ENCODE measurements at places on chromosomes 6 and 20.

- no peak for DNase-seq
These were observed 19.5 kb downstream of the TMEM151B start for GRCh38 chr6:44289726-44290260.

GRCh38 chr6:18177286-18177965, 22.2 kb downstream of the KDM1B start:
- DNase-seq, result no peak

GRCh38 chr20:63554361-63555278, 661 bp downstream of the FNDC11 start:
- no peak for DNase-seq

DNA sequence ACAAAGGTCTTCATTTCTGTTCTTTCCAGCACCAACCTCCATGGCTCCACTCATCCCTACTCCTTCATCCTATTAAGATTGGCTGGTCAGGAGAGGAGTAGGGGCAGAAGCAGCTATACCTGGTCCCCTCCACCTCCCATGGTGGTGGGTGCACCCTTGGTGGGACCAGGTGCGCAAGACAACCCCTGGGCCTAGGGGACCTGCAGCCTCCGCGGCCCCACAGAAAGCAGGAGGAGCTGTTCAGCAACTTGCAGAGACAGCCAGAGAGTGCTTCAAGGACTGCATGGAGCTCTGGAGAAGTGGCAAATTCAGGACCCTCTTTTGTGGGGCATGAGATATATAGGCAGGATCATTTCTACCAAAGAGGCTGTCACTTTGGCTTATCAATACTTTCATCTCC, 9.8 kb downstream of the ULBP2 start:
- peak; percentile 38 for DNase-seq

- DNase-seq, result no peak
These were observed 12.3 kb downstream of the MAP3K7 start for GRCh38 chr6:90574610-90575009.

- no peak for DNase-seq
These were observed 15.4 kb upstream of the PREX1 start for GRCh38 chr20:48843057-48843806.

- DNase-seq, result no peak
These were observed 888 bp downstream of the DYNLRB1 start for GRCh38 chr20:34517114-34517505.

- no peak for DNase-seq
These were observed 16.2 kb upstream of the RNF39 start for GRCh38 chr6:30091577-30092381.

DNA sequence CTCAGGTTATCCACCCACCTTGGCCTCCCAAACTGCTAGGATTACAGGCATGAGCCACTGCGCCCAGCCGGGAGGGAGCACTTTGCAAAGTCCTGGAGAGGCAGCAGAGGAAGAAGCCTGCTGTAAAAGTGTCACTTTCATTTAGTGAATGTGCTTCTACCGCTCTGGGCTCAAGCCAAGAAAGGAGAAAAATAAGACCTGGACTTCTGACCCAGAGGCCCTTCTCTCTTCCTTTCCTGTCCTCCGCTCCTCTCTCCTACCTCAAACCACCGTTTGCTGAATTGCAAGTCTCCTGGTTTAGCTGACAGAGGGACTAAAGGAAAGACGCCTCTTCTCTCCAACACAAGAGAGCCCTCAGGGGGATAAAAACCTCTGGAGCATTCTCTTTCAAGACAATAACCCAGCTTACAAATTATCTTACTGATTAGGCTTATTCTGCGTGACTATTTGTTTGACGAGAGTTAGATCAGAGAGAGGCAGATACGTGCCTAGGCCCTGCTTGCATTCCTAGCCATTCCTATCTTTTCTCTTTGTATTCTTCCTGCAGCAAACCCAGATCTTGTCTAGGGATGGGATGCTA, 84.2 kb upstream of the SLC22A23 start:
- no peak for DNase-seq

DNA sequence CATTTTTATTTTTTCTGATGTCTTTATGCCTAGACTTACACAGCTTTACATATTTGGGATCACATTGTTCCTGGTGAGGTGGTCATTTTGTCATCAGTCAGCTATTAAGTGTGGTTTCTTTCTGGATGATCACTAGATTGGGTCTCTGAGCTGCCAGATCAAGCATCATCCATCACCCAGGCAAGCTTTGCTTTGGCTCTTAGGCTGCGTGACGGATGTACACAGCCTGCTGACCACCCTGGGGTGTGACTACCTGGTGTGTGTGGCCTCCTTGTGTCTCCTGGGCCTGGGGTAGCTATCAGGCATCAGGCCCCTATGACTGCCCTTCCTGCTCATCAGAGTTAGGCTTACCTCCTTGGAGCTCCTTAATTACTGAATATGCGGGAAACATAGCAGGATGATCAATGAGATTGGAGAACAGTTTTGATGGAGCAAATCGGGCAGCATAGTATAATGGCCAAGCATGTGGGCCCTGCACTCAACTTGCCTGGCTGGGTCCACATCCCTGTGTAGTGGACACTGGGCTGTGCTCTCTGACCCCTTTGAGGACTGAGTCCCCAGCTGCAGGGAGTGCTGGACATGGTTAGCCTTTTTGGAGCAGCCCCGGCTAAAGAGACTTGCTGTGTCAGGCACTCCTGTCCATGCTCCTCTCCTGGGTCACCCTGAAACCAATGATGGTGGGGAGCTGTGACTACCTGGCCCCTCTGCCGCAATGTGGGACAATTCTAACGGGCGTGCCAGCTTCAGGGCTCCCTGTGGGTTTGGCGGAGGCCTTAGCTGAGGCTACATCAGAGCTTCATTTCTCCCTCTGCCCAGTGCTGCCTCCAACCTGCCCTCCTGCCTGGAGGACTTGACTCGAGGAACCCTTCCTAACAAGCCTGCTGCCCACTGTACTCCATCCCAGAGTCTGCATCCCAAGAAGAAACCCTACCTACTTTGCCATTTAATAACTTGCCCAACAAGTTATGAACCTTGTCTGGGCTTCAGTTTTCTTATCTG, 8.2 kb downstream of the DAAM2 start:
- DNase-seq, result no peak

DNA sequence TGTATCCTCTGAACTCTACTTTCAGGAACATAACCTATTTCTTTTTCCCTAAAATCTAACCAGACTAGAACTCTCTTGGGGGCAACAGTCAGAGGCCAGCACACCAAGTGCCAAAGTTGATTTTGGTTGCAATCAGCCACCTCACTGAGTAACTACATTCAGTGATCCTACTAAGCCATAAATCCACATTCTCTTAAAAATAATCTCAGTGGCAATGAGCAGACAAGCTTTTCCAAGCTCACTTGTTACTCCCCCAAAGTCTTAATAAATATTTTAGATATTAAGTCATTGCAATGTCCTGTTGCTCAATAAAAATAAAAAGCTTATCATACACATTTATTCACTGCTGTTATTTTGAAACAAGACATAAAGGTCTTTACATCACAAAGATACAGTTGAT, 9.8 kb downstream of the RGS17 start:
- no peak for DNase-seq

- DNase-seq, result no peak
These were observed 1.7 kb downstream of the NUDT3 start for GRCh38 chr6:34390531-34391472.

- no peak for DNase-seq
These were observed 169.0 kb downstream of the SMOC2 start for GRCh38 chr6:168609914-168610490.

GRCh38 chr20:31861135-31861384, 9.3 kb downstream of the DUSP15 start:
- no peak for DNase-seq

DNA sequence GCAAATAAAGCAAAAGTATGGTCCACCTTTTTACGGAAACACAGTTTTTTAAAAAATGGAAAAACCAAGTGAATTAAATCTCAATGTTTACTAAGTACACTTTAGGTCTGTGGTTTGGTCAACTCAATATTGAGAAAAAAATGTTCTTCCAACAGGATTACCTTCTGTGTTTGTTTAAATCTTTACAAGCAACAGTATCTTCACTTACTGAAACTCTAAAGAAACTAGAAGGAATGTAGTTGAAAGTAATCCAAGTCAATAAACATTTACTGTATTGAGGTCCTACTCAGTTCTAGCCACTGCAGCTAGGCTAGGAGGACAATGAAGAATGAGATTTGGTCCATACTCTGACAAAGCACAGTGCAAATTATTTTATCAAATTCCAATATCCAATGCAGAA, 80.1 kb downstream of the ASCC3 start:
- DNase-seq, result no peak

GRCh38 chr6:133730881-133731280, 158.0 kb upstream of the TCF21 start:
- DNase-seq, result no peak

DNA sequence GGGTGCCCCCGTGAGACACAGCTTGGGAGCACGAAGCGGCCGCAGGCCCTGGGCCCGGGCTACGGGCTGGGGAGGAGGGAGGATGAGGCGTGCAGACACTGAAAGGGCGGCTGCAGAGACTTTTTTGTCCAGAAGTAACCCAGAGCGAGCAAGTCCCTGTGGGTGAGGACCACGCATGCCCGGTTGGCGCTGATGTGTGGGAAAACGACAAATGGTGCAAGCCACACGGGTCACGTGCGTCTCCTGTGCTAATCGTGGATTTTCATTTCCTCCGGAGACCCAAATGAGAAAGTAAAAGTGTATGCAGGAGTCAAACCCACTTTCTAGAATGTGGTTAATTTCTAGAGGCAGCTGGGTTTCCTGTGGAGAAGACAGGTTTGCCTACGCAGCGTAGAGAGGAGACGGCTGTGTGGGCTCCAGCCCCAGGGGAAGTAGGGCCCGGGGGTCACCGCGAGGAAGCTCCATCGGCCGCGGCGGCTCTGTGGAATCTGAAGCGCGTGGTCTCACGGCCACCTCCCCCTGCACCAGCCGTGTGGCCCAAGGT, 19.0 kb downstream of the DLL1 start:
- DNase-seq, result peak; percentile 85

- peak; percentile 81 for DNase-seq
These were observed 174.1 kb downstream of the BMP7 start for GRCh38 chr20:57092112-57092899.

GRCh38 chr6:134070271-134070670, 17.8 kb upstream of the SLC2A12 start:
- no peak for DNase-seq

DNA sequence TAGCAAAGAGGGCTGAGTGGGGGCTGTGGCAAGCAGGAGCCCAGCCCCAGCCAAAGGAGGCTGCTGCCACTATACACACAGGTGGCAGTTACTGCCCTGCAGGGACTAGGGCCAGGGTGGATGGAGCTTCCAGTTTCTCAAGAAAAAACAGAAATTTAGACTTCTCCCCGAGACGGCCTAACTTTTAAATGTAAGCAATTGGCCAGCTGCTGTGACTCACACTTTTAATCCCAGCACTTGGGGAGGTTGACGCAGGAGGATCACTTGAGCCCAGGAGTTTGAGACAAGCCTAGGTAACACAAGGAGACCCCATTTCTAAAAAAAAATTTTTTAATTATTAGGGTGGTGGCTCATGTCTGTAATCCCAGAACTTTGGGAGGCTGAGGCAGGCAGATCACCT, 98.2 kb upstream of the NFATC2 start:
- no peak for DNase-seq

- no peak for DNase-seq
These were observed 50.3 kb upstream of the SLC22A16 start for GRCh38 chr6:110526726-110527125.

- no peak for DNase-seq
These were observed 44.7 kb upstream of the ADIG start for GRCh38 chr20:38536310-38536709.

- no peak for DNase-seq
These were observed 3.7 kb downstream of the RPL10A start for GRCh38 chr6:35471836-35472345.

DNA sequence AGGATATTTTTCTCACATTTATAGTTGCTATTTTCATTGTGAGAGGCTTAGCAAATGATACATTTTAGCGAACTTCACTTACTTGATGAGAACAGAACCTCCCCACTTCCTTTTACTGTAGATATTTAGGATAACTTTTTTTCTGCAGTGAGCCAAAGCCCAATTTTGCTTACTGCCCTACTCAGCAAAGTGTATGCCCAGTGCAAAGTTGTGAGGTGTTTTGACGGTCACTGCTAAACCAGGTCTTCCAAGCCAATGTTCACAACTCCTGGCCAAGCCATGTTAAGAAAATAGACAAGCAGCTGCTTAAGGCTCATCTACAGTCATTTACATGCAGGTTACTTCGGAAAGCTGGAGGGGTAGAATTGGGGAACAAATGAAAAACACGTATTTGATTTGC, 144.8 kb downstream of the ADGRG6 start:
- DNase-seq, result no peak

DNA sequence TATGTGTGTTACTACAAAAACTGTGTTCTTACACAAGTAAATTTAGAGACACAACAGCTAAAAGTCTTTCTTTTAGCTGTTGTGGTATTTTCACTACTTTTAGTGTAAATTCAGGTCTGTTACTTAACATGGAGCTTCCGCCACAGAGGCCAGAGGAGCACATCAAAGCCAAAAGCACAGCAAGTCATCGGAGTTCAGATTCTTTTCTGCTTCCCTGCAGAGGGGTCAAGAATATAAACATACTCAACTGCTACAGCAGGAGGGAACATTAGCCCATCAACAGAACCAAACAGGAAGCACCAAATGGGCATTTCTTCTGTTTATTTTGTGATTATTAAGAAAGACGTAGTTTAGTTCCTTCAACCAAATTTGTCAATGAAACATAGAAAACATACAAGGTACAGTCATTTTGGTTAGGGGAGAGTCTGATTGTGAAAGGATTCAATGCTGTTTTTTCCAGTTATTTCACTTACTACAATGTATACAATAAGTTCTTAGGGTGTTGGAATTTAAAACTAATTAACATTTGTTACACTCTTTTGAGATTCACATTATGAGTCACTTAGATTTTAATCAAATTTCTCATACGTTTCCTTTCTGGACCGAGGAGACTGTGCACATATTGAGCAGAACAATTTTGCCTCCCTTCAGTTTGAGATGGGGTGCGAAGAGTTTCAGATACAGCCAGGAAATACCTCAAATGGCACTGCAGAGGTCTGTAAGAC, 42.8 kb upstream of the DSE start:
- DNase-seq, result no peak

- DNase-seq, result no peak
These were observed 15.0 kb downstream of the DUSP22 start for GRCh38 chr6:307065-307814.

GRCh38 chr6:80550281-80550680, 443.8 kb downstream of the BCKDHB start:
- DNase-seq, result no peak

- DNase-seq, result no peak
These were observed 413.2 kb upstream of the GJE1 start for GRCh38 chr6:141719476-141719875.

GRCh38 chr20:32113591-32114260, 4.2 kb downstream of the TM9SF4 start:
- no peak for DNase-seq

- no peak for DNase-seq
These were observed 13.7 kb downstream of the GSTA4 start for GRCh38 chr6:52981222-52981900.

GRCh38 chr20:43586641-43587040, 4.1 kb upstream of the IFT52 start:
- no peak for DNase-seq

DNA sequence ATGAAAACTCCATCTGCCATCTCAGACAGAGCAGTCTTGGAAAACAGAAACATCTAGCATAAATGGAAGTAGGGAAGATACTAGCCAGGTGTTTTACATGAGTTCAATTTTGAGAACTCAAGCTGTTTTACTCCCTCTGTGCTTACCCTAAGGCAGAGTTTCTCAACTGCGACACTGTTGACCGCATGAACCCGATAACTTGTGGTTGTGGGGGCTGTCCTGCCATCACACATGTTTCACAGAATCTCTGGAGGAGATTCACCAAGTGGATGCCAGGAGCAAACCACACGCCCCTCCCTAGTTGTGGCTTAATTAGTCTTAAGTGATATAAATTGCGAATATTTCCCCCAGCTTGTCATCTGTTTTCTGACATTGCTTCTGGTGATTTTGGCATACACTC, 2.3 kb upstream of the SERPINB6 start:
- DNase-seq, result peak; percentile 54

Measured in activated CD8-positive, alpha-beta memory T cell treated with anti-CD3 and anti-CD28 coated beads for 24 hours (primary cell).